ENCODE measurements at places on chromosomes 2 and 18.

- DNase-seq = no peak
These were observed 187.1 kb downstream of the NRP2 start for GRCh38 chr2:205869439-205869838.

- DNase-seq = no peak
These were observed 444.3 kb upstream of the GCFC2 start for GRCh38 chr2:76154981-76155380.

- no peak for DNase-seq
These were observed 96.7 kb downstream of the ASB1 start for GRCh38 chr2:238523158-238524110.

DNA sequence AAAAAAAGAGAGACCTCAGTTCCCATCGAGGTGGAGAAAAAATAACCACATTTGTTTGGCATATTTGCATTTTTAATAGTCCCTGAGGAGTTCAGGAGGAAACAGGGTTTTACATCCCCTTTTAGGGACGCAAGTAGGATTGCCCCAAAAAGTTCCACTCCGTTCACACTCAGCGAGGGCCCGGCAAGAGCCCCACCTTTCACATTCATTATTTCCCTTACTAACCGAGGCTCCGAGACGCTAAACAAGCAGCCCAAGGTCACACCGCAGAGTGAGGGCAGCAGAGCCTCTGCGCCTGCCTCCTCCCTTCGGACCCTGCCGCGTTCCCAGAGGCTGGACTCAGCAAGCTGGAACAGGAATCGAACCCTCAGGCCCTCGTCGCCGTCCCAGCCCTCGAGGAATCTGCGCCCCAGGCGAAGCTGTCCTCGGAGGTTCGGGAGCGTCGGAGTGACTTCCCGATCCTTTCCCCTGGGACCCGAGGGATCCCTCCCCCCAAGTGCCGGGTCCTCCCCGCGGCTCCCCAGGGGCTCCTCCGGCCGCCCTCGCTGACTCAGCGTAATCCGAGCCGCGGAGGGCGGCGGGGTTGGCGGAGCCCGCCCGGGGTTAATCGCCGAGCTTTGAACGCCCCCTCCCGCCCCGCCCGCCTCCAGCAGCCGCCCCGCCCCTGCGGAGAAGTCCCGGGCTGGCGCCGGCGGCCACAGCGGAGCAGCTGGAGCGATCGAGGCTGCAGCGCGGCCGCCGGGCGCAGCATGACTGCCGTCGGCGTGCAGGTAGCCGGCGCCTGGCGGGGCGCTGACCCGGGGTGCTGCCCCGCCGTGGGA lies at the start of gene TMEM37:
TSS of gene TMEM37 (plus strand) at position 700 of the 821 bp plus-strand sequence. CDS start at position 750, 50 bp downstream.
- peak; percentile 7 for DNase-seq

DNA sequence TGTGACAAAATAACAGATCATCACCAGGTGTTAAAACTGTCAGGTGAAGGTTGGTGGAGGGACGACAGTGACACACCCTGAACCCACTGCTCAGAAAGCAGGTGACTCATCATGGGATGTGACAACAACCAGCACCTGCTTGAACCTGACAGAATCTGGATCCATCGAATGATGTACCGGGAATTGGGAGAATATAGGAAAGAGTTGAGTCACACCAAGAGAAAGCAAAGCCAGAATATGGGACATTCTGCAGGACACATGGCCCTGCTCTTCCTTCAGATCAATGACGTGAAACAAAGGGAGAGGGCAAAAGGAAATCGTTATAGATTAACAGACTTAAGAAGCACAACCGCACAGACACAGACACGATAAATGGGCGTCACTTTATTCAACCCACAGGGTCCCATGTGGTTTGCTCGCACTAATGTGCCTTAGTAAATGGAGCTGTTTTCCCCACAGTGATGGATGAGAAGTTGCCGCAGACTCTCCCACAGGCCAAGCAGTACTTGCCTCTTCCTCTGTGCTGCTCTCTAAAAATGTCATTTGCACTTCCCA lies 100.1 kb downstream of the CRACDL start:
- no peak for DNase-seq

DNA sequence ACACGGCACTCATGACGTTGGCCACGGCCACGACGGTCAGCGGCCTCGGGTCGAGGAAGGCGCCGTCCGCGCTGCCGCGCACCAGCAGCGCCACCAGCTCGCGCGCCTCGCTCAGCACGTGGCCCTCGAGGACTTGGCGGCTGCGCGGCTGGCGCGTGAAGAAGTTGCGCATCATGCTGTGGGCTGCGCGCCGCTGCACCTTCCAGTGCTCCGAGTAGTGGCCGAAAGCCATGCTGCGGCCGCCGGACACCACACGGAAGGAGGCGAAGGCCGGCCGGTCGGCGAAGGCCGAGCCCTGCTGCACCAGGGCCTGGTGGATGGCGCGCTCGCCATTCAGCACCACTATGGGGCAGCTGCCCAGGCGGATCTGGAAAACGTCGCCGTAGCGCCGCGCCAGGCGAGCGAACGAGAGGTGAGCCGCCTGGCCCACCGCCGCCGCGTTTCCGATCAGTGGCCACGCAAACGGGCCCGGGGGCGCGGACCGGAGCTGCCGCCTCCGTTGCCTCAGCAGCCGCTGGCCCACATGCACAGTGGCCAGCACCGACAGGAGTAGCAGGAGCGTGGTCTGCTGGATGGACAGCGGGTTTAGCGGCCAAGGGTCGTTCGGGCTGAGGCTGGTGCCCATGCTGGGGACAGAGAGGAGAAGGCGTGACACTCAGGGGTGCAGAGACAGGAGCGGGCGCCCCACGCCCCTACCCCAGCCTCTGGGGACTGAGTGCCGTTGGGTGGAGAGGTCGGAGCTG lies 1.0 kb downstream of the CYP1B1 start:
- peak; percentile 7 for DNase-seq

DNA sequence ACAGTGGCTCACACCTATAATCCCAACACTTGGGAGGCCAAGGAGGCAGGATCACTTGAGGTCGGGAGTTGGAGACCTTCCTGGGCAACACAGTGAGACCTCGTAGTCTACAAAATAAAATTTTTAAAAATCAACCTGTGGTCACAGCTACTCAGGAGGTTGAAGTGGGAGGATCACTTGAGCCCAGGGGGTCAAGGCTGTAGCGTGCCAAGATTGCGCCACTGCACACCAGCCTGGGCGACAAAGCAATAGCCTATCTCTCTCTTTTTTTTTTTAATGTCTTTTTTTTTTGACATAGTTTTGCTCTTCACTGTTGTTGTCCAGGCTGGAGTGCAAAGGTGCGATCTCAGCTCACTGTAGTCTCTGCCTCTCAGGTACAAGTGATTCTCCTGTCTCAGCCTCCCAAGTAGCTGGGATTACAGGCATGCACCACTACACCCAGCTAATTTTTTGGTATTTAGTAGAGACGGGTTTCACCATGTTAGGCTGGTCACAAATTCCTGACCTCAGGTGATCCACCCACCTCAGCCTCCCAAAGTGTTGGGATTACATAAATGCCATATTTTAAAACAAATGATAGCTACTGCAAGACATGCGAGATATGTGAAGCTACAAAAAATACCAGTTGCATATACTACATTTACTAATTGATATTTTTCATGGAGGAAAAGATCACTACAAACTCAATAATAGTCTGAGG lies 55.0 kb downstream of the CHN1 start:
- DNase-seq = no peak

- no peak for DNase-seq
These were observed 112.8 kb downstream of the ZNF516 start for GRCh38 chr18:76382275-76382674.

- peak; percentile 85 for DNase-seq
These were observed 16.4 kb downstream of the PTPN18 start for GRCh38 chr2:130372055-130372832.

- DNase-seq = no peak
These were observed 47.4 kb downstream of the SPATS2L start for GRCh38 chr2:200353874-200354273.

DNA sequence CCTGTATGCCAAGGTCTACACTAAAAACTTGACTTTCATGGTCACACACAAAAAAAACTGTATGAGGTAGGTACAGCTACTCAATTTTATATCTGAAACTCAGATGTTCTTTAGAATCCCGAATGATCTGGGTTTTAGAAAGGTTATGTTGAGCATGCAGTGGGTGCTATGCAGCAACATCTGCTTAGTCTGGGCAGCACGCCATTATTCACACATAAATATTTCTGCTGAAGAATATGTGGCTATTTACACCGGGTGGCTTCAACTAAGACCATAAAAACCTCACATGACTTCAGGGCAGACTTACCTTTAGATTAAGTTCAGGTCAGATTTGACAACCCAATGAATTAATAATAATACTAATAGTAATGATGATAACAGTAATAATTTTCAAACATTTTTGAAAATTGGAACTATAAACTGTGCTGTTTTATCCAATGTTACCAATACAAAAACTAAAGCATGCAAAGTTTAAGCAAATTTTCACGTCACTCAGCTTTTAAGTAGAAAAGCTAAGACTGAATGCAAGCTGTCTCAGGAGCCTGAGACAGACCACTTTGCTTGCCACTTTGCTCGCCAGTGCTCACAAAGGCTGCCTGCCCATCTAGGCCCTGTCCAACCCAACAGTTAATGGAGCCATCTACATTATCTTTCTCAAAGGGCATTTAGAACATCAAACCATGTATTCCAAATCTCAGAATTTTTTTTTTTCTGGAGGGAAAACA lies 292.0 kb downstream of the CNTNAP5 start:
- no peak for DNase-seq

DNA sequence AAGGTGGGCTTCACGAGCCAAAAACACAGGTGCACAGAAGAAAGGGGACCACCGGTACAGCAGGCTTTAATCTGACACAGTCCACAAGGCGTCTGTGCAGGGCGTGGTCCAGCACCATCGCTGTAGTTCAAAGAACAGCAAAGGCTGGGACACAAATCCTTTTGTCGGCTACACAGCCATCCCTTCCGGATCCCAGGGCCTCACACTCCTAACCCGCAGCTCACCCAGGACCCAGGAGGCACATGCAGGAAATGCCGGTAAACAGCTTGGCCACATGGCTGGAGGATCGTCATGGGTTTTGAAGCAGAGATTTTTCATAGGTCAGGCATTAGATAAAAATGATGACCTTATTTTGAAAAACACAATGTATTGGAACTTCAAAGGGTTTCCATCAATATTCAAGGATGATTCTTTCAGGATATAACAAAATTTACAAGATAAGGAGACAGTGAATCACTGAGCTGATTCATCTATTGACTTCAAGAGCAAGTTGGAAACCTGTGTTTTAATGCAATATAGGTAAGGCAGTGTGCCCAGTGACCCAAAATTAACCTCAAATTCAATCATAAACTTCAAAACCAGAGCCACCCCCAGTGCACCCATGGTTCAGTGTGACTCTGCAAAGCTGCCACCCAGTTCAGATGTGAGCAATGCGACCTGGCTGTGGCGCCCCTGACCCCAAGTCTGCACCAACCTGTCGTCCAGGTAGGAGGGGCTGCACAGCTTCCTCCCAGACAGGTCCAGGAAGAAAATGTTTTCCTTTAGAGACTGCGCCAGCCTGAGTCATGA lies 74.4 kb downstream of the TMEM18 start:
- DNase-seq = no peak

DNA sequence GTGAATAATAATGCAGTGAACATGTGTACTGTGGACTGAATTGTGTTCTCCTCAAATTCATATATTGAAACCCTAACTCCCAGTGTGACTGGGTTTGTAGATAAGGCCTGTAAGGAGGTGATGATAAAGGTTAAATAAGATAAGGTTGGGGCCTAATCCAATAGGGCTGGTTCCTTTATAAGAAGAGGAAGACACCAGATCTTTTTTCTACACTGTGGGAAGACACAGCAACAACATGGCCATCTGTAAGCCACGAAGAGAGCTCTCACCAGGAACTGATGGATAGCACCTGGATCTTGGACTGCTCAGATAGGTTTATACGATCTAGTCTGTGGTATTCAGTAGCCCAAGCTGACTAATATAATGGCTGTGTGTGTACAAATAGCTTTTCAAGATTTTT lies 66.8 kb downstream of the BMPR2 start:
- DNase-seq = no peak

- no peak for DNase-seq
These were observed 9.0 kb downstream of the CDKL4 start for GRCh38 chr2:39234754-39235153.

- no peak for DNase-seq
These were observed 95.7 kb downstream of the PTH2R start for GRCh38 chr2:208502288-208502687.

DNA sequence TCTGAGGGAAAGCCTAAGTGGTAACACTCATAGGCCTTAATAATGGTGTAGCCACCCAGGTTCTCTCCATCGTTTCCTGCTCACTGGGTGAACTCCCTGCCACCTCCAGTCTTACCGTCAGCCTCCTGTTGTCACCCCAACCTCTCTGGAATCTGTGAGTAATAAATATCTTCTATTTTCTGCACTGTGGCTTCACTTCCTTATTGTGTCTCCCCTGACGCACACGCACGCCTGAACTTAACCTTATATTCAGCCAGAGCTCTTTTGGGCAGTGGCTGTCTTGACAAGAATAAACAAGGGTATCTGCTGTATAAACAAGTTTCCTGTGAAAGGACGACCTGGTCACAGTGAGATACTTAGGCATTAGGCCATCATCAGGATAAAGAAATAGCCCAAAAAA lies 467.2 kb downstream of the SPAG16 start:
- DNase-seq = no peak

GRCh38 chr2:72895759-72896281 lies 8.6 kb downstream of the SPR start:
- no peak for DNase-seq

DNA sequence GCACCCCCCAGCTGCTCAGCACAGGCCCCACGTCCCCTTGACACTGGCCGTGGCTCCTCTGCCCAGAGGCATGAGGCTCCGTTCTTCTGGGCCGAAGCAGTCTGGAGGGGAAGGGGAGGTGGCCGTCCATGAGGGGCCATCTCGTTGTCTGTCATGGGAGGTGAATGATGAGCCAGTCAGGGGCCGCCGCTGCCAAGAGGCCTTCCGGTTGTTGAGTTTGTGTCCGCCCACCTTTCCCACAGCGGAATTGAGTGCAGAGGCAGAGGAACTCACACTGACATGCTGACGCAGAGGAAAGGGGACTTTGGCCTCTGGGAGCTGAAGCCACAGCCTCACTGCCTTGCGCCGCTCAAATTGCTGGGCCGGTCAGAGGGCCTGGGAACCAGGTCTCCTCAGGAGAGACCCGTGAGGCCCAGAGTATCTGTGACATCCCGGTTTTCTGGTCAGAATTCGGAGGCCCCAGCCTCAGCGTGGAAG lies 268.4 kb downstream of the ATAD2B start:
- peak; percentile 37 for DNase-seq

GRCh38 chr2:175227393-175227792 lies 45.9 kb upstream of the ATP5MC3 start:
- DNase-seq = no peak

GRCh38 chr2:88690591-88691338 lies 708 bp upstream of the RPIA start:
- peak; percentile 65 for DNase-seq

DNA sequence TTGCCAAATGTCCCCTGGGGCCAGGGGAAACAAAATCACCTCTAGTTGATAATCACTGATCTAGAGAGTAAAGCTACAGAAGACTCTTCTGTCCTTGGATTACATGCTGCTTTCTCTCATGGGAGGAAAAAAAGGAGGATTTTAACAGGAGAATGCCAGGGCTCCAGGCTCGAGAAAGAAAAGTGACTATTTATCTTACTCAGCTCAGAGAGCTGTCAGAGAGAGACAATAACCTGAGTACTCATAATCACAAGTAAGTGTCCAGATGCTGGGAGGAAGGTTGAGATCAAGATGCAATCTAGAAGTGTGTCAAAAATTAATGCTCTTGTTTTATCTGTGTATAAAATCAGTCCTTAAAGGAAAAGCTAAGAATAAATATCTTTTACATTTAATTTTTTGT lies 133.3 kb downstream of the PTRHD1 start:
- no peak for DNase-seq

Measured in activated CD4-positive, alpha-beta T cell treated with anti-CD3 and anti-CD28 coated beads, Interleukin-2, amount 50 U/mL, for 48 hours (primary cell).